ELR (cell line): ENCODE measurements at places on chromosomes 1 and 21.

- DNase-seq, result peak; percentile 27
Measured at GRCh38 chr1:232579958-232580941, 49.7 kb downstream of the SIPA1L2 start.

GRCh38 chr1:43034195-43034658 lies 75.6 kb upstream of the SLC2A1 start:
- no peak for DNase-seq

DNA sequence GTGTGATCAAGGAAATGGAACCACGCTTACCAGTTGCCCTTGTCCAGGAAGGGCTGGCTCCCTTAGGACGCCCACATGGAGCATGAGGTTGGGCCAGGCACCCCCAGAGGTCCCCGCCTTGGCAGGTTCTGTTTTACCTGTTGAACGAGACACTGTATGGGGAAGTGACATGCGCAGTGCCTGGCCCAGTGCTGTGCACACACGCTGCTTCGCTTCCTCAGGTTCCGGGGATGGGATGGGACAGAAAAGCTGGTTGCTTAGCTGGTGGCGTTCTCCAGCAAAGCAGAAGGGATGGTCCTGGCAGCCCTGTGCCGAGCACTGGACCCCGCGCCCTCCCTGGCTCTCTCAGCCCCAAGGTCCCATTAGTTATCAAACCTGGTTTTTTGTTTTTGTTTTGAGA lies 20.7 kb downstream of the SLC66A1 start:
- DNase-seq, result no peak

- no peak for DNase-seq
Measured at GRCh38 chr1:1874901-1875300, 16.0 kb downstream of the GNB1 start.

GRCh38 chr1:200372095-200372884 lies 37.5 kb downstream of the ZNF281 start:
- DNase-seq, result peak; percentile 85

DNA sequence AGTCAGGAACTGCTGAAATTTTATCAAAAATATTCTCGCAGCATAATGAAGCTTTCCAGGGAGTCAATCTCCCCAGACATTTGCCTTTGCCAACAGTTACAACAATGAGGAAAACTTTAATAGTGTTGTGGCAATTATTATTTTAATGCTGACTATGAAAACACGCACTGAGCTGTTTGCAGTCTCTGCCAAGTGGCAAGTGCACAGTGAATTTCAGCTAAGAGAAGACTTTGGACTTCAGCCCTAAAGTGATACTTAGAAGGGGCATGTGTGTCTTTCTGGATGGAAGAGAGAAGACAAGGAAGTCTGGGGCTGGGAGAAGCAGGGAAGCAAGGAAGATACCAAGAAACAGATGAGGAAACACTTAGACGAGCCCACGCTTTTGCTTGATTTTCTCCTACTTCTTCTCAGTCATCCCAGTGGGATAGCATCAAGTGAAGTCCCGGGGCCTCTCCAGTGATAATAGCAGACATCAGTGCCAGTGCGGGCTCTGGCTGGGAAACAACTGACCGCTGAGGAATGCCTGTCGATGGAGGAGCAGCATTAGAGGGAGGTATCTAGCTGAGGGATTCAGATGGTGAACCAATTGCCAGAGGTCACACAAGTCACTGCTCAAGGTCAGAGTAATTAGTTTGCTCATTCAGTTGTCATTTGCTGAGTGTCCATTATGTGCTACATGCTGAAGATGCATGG lies 196.3 kb downstream of the TTLL7 start:
- no peak for DNase-seq

- no peak for DNase-seq
Measured at GRCh38 chr21:29511096-29511495, 212.4 kb downstream of the BACH1 start.

DNA sequence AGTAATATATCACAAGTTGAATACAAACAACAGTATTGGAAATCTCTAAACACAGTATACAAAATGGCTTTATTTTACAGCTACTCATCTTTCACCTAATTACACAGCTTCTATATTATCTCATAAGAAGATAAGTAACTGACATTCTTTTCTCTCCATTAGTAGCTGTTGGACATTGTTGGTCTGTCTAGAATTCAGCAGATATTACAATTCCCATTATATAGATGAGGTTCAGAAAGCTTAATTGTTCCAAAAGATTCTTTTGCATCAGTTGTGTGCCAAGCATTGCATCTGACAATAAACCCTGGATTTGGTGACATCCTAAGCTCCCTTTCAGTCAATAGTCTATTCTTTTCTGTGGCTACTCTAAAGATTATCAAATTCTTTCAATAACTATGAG lies 187.0 kb downstream of the NTMT2 start:
- DNase-seq, result no peak

- no peak for DNase-seq
Measured at GRCh38 chr1:213858581-213858980, 129.2 kb upstream of the PROX1 start.

DNA sequence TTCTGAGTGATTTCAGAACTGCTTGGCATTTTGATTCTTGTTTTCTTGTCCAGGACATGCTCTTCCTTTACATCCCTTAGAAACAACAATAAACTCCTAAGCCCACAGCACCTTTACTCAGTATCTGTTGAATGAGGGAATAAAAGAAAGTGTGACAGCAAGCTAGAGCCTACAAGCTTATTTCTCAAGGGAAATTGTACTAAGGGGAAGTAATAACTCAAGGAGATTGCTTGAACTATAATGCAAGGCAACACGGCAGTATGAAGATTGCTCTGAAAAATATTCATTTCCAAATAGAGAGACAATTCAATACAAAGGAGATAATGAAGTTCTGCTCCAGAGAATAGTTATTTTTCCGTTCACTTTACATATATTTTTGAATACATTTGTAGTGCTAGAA lies 6.5 kb downstream of the OR6P1 start:
- no peak for DNase-seq

GRCh38 chr1:71233645-71234044 lies 152.8 kb upstream of the ZRANB2 start:
- no peak for DNase-seq

DNA sequence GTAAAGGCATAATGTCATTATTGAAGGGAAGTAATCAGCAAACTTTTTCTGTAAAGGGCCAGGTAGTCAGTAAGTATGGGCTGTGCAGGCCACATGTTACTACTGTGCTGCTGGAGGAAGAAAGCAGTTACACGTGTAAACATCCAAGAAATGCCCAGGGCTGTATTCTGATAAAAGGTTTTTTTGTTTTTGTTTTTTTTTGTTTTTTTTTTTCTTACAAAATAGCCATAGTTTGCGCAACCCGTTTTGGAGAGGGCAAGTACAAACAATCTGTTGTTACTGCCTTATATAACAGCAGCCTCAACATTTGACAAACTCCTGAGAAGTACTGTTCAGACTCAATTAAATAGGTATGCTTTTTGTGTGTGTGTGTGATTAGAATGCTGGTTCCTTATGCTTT lies 26.7 kb upstream of the MTMR11 start:
- no peak for DNase-seq

- peak; percentile 60 for DNase-seq
Measured at GRCh38 chr1:18100491-18101063, 7.0 kb upstream of the IGSF21 start.

DNA sequence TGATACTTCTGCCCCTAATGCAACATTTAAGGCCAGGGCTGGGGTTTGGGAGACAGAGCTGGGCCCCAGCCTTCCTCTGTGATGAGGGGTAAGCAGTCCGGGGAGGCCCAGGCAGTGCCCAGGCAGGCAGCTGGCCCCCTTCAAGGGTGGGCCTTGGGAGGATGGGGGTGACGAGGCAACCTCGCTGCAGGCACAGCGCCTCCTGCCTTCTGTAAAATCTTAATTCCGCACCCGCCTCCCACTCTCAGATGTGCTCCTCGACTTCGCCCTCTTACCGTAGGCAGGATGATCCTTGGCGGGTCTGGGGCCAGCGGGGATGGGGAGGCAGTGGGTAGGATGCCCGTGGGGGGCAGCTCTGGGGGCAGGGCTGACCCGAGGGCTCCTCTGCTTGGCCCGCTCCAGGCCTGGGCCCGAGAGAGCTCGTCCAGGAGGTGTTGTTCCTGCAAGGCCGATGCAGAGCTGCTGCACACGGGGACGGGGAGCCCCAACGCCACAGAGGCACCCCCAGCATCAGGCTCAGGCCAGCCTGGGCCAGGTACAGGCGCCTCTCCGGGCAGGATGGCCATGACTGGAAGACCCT lies 9.1 kb downstream of the C21orf58 start:
- no peak for DNase-seq

- no peak for DNase-seq
Measured at GRCh38 chr1:4726620-4727341, 72.4 kb downstream of the AJAP1 start.

GRCh38 chr1:7573481-7573880 lies 197.6 kb upstream of the VAMP3 start:
- no peak for DNase-seq

GRCh38 chr21:37665230-37666024 lies 250.8 kb downstream of the KCNJ6 start:
- no peak for DNase-seq

DNA sequence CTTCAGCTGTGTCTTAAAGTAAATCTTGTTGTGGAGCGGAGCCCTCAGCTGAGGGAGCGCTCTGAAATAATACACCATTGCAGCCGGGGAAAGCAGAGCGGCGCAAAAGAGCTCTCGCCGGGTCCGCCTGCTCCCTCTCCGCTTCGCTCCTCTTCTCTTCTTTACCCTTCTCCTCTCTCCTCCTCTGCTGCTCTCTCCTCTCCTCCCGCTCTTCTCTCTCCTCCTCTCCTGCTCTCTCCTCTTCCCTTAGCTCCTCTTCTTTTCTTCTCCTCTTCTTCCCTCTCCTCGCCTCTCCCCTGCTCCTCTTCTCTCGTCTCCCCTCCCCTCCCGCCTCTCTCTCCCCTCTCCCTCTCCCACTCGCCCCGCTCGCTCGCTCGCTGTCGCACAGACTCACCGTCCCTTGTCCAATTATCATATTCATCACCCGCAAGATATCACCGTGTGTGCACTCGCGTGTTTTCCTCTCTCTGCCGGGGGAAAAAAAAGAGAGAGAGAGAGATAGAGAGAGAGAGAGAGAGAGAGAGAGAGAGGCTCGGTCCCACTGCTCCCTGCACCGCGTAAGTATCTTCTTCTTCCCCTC lies at the start of gene PROX1:
Gene PROX1, plus strand, starts transcription at position 47 of the 580 bp plus-strand sequence. CDS start 8,563 bp downstream, outside the sequence.
- DNase-seq, result peak; percentile 84

DNA sequence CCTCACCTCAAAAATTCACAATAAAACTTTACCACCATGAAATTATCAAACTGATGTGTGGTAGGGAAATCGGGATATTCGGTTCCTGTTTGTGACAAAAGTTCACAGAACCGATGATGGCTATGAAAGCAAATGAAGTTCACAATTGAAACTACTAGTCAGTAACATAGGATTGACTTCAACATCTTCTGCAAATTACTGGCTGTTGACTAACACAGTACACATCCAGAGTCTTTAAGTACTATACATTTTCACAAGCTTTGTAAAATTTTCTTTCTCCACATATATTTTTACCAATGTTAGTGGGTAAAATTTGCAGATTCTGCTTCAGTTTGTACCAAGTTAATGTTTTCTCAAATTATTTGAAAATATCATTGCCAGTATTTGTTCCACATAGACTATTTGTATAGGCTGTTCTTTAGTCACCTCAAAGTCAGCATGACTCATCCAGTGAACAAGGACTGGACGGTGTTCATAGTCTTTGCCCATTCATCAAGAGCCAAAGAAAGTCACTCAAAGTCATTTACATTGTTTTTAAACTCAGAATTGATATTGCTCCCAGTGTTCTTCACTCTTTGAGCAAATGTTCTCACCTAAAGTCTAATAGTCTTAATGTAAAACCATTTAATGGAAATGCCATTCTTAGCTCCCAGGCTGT lies 213.4 kb downstream of the USP25 start:
- DNase-seq, result peak; percentile 69

DNA sequence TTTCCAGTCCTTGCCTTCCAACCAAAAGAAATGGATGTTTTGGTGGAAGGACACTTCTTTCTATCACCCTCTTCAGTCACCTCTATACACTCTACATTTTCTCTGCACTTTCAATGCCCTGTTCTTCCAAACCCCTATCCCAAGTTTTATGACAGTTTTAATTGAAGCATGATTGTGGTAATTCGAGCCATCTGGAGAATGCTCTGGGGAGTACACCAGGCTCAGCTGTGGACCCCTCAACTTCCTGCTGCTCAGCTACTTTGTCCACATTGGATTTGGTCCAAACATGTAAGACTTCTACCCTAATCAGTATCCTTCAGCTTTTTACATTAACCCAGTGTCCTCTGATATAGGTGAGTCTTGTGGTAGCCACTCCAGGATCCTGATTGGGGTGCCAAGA lies 129.6 kb downstream of the SYT2 start:
- no peak for DNase-seq

GRCh38 chr1:86429835-86430234 lies 5.9 kb downstream of the CLCA2 start:
- peak; percentile 94 for DNase-seq

- DNase-seq, result no peak
Measured at GRCh38 chr1:216430744-216431143, 7.5 kb upstream of the USH2A start.

GRCh38 chr1:203364094-203364801 lies 13.3 kb upstream of the FMOD start:
- no peak for DNase-seq

GRCh38 chr1:209398313-209398991 lies 185.1 kb upstream of the CAMK1G start:
- DNase-seq, result peak; percentile 93

- DNase-seq, result no peak
Measured at GRCh38 chr1:204725821-204726448, 40.4 kb upstream of the LRRN2 start.

DNA sequence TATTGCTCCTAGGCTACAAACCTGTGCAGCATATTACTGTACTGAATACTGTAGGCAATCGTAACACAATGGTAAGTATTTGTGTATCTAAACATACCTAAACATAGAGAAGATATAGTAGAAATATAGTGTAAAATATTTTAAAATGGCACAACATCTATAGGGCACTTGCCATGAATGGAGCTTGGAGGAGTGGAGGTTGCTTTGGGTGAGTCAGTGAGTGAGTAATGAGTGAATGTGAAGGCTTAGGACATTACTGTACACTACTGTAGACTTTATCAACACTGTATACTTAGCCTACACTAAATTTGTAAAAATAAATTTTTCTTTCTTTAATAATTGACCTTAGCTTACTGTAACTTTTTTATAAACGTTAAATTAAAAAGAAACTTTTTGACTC lies 7.9 kb downstream of the LEFTY2 start:
- DNase-seq, result peak; percentile 87

GRCh38 chr1:110205591-110206155 lies 4.4 kb upstream of the KCNC4 start:
- DNase-seq, result no peak

DNA sequence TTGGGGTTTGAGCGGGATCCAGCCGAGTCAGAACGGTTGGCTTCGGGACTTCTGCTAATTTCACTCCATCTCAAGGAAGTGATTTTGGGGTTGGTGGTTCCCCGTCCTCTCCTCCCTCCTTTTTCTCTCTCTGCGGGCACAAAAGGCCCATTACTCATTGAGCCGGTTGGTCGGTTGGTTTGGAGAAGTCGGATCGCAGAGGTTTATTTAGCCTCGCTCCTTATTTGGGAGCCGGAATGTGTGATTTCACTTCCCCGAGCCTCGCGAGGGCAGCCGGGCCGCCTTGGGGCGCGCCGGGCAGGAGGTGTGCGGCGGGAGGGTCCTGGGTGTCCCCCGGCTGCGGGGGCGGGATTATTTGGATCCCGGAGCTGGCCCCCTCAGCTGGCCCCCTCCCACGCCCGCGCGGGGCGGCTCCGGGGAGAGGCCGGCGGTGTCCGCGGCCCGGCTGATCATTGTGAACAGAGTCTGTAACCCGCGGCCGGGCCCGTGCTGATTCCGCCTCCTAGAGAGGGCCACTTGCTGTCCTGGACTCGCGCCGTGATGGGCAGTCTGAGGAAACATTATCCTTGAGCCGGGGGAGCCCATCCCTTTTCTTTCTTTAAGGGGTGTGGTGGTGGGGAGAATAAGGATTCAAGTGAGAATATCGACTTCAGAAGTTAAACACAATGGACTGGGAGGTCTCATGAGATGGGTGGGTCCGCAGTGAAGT lies 1.2 kb downstream of the MAPKAPK2 start:
- DNase-seq, result peak; percentile 84
